ENCODE measurements at places on chromosomes 16 and 17.

GRCh38 chr17:19285213-19285900 lies 48.2 kb downstream of the EPN2 start:
- no peak for DNase-seq

DNA sequence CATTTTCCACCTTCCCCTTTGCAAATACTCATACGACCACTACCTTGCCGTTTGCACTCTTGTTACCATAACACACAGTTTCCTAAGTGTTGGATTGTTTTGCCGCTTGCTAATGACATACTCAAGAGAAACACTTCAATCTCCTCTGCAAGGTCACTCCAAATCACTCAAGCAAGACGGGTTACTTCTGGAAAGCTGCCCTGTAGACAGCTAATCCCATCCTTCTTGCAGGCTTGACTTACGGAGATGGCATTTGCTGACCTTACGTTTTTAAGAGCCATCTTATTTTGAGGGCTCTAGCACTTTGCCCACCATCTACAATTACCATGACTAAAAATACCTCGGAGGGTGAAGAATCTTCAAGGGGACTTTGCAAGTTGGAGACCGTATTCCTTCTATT lies 46.2 kb downstream of the MYH3 start:
- DNase-seq = no peak

DNA sequence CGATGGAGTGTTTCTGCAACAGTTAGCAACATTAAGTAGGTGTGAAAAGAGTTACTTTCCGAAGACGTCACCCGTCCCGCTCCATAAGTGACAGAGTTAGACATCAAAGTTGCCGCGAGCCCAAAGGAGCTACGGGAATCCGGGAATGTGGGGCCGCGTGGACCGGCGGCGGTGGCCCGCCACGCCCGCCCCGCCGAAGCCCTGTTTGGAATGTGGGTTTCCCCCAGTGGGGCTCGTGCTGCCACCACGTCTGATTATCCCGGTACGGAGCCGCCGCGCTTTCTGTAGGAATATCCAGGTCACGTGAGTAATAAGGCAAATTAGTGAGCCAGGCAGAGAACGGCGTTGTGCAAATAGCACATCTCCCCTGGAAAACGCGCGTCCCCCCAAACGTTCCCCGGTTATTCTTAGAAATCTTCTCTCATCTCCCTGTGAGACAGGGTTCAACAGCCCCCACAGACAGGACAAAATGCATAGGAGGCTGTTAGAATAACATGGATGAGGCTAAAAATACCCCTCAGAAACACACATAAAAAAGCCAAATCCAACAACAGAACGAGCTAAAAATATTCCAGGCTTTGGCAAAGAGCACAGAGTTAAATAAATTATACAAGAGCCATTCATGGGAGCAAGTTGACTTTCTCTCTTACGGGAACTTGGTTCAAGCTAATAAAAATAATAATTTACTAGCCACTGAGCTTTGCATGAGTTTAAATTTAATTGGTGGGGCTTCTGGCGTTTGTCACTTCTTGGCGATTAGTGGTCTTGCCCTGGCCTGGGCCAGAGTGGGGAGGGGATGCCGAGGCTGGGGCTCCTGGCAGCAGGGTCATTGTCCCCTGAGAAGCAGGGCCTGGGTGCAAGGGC lies 8.6 kb downstream of the BAHCC1 start:
- DNase-seq = no peak

DNA sequence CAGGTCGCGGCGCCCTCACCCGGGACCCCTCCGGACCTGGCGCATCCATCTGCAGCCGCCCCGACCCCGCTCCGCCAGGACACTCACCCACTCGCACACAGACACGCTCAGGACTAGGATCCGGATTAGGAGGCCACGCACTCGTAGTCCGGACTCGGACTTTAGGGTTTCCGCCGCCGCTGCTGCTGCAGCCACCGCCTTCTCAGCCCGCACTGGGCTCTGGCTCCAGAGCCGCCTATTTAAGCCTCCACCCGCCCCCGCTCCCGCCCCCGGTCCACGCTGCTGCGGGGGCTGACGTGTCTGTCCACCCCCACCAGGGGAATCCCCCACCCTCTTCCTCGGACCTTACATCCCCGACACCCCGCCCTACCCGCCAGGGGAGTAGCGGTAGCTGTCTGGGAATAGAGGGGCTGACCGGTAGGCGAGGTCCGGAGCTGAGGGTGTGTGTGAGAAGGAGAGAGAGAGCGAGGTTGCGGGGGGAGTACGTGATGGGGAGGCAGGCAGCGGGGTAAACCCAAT lies at the start of gene RRAD:
TSS of gene RRAD (minus strand) at position 214 of the 519 bp plus-strand sequence. CDS start 356 bp downstream, outside the sequence.
- peak; percentile 43 for DNase-seq

GRCh38 chr16:78844682-78845081 lies 745.2 kb downstream of the WWOX start:
- DNase-seq = no peak

- DNase-seq = no peak
Observed at GRCh38 chr16:79402356-79402755, 198.2 kb downstream of the MAF start.

DNA sequence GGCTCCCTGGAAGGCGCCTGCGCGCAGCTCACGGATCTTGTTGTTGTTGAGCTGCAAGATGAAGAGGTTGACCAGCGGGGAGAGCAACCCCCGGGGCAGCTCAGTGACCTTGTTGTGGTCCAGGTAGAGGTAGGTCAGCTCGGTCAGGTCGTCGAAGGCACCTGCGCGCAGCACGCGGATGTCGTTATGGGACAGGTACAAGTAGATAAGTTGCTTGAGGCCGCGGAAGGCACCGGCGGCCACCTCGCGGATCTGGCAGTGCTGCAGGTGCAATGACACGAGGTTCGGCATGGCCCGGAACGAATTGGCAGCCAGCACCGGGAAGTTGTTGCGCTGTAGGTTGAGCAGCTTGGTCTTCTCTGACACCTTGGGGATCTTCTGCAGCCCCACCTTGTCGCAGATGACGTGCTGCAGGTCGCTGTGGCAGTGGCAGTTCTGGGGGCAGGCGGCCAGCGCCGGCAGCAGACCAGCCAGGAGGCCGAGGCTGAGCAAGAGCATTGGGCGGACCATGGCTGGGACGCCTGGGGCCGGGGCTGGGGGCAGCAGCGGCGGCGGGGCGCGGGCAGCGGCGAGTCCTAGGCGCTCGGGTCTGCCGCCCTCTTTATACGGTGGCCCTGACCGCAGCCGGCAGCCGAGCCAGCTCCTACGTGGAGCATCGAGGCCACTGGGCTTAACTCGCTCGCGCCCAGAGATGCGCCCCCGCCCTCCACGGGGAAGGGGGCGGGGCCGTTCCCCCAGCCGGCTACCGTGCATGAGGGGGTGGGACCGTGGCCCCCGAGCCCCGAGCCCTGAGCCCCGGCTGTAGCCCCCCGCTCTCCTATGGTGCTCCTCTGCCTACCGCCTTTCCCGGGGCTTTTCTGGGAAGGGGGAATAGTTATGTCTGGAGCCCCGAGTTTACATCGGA lies at the start of gene CHAD:
TSS of gene CHAD (minus strand) at position 577 of the 904 bp plus-strand sequence. CDS start at position 510, 67 bp downstream.
- DNase-seq = no peak

GRCh38 chr17:1227917-1228780 lies 42.1 kb upstream of the BHLHA9 start:
- DNase-seq = peak; percentile 55

DNA sequence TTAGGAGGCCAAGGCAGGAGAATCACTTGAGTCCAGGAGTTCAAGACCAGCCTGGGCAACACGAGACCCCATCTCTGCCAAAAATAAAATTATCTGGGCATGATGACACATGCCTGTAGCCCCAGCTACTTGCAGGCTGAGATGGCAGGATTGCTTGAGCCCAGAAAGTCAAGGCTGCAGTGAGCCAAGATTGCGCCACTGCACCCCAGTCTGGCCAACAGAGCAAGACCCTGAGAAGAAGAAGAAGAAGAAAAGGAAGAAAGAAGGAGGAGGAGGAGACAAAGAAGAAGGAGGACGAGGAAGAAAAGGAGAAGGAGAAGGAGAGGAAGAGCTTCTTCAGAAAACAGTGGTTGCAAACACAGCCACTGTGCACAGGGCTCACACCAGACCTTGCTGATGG lies 8.4 kb upstream of the DPEP3 start:
- no peak for DNase-seq

- no peak for DNase-seq
Observed at GRCh38 chr17:76076146-76076764, 1.7 kb downstream of the GALR2 start.

Measured in CD4-positive, alpha-beta T cell treated with Interferon gamma for 1 hour (primary cell).